ENCODE measurements at places on chromosomes 2 and 18.
A peak's percentile ranks its signal among the peaks of the same experiment; 100 is the strongest.

- no peak for DNase-seq
These were observed 221.7 kb downstream of the LTBP1 start for GRCh38 chr2:33168425-33168824.

- no peak for DNase-seq
These were observed 11.3 kb downstream of the STK17B start for GRCh38 chr2:196160101-196160500.

- DNase-seq, result no peak
These were observed 99.4 kb downstream of the CDH20 start for GRCh38 chr18:61432590-61432989.

GRCh38 chr2:25489631-25490030, 147.9 kb upstream of the DNMT3A start:
- DNase-seq, result no peak

DNA sequence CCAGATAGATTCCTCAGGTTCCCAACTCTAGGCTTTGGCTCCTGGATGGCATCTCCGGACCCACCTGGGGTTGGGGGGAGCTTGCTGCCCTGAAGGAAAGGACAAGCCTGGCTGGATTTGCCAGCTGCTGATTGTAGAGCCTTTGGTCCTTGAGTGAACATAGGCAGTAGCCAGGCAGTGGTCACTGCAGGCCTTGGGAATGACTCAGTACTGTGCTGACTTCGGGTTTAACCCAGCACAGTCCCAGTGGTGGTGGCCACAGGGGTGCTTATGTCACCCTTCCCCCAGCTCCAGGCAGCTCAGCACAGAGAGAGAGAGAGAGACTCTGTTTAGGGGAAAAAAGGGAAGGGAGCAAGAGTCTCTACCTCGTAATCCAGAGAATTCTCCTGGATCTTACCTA, 27.7 kb upstream of the ACTR2 start:
- DNase-seq, result no peak

DNA sequence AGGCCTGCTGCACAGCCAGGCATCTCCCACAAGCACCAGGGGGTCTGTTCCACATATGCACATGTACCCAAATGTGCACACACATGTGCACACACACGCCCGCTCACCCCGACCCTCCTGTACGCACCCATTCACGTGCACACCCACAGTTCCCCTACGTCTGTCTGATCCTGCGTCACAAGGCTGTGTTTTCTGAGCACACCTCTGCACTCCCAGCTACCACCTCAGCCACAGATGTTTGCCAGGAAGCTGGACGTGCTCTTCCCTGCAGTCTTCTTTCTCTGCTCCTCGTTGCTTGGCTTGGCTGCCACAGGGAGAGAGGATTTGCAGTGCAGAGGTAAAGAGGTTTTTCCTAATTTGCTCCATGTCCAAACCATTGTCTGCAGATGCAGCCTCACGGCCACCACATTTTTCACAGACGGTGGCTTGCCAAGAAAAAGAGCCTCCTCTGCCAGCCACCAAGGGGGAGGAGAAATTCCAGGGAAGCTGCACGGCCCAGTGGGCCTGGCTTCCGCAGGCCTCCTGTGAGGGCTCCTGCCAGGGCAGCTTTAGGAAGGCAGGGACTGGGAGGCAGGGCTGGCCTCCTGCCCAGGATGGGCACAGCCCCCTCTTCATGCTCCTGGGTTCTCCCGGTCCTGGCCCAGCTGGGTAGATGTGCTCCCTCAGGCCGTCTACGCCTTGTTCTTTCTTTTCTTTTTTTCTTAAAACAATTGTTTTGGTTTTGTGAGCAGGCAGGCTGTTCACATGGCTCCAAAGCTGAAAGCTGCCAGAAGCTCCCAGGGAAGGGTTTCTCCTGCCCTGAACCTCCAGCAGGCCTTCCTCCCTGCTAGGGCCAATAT, 29.3 kb upstream of the HS6ST1 start:
- no peak for DNase-seq

GRCh38 chr2:3116371-3116770, 261.2 kb downstream of the EIPR1 start:
- DNase-seq, result no peak

DNA sequence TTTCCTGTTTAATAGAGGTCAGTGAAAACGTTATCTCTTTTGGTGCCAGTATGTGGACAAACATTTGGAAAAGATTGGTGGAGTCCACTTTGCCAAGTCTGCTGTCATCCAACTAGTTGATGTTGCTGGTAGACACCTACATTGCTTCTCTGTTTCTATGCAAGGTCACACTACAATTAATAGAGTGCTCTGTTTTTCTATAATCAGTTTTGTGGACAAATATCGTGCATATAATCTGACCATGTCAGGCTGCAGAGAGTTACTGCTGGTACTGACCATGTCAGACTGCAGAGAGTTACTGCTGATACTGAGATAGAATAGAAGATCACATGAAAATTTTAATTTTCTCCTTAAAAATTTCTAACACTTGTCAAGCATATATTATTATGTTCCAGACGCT, 603.3 kb downstream of the TSN start:
- DNase-seq, result no peak

DNA sequence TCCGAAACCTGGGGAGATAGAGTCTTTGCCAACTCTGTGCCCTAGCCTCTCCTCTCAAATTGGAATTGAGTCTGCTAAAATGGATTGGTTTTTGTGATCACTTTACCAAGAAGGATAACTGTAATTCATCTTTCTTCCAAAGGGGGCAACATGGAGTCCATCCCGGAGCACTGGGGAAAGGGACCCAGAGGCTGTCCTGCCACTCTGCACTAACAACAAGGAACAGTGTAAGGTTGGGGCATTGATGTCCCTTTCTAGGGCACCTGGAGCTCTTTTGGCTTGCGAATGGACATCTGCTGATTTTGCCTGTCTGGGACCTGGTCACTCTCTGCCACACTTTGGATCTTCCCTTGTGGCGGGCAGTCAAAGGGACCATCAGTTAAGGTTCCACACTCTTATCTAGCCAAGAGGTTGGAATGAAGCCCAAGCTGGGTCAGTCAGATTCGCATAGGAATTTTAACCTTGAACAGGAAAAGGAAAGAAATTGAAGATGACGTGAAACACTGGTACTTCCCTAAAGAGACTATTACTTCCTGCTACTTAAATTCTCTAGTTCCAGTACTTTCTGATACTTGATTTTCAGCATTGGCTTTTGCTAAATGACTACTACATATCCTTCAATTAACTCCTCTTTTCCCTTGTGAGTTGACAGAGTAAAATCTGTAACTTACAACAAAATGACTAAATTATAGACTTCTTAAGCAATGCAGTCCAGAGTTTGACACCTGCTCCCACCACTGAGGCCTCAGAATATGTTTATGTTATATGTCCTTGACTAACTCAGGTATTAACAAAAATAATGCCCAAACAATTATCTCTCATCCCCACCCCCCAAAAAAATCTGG, 64.7 kb upstream of the KLF7 start:
- DNase-seq, result no peak

DNA sequence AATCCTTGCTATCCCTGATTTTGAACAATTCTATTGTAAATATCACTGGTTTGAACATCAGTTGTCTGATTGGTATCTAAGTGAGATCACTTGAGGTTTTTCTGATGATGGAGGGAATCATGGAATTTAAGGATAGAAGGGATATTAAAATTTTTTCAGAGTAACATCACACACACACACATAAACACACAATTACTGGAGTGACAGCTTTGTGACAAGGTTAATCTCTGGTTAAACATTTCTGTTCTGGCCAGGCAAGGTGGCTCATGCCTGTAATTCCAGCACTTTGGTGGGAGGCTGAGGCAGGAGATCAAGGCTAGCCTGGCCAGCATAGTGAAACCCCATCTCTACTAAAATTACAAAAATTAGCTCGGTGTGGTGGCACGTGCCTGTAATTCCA, 85.3 kb downstream of the SOCS6 start:
- DNase-seq, result no peak

- no peak for DNase-seq
These were observed 110.2 kb upstream of the PIEZO2 start for GRCh38 chr18:11259469-11260150.

DNA sequence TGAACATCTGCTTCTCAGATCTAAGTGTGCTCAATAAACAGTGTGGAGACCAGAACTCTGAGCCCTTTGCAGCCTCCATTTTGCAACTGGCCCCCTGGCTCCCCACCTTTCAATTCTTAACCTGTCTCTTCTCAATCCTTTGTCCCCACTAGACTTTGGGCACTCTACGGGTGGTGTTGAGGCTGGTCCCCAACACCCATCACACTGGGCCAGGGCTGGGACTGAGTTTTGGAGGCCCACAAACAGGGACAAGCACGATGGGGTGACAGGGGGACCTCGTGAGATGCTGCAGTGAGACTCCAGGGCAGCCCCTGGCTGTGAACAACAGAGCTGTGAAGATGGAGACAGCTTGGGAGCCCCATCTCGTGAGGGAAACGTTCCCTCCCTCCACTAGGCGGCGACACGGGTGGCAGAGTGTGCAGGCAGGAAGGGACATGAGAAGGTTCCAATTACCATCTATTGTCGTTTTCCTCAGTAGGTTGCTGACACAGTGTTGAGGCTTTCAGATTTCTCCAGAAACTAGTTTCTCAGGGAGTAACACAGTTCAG, 1.2 kb downstream of the ANKMY1 start:
- peak; percentile 32 for DNase-seq

GRCh38 chr2:164937864-164938401, 17.4 kb downstream of the SLC38A11 start:
- DNase-seq, result no peak

- no peak for DNase-seq
These were observed 56.5 kb downstream of the KCNE4 start for GRCh38 chr2:223108351-223109050.

- DNase-seq, result no peak
These were observed 49.0 kb upstream of the TWSG1 start for GRCh38 chr18:9285604-9286003.

- DNase-seq, result no peak
These were observed 57.3 kb downstream of the ARHGAP25 start for GRCh38 chr2:68791914-68792313.

GRCh38 chr2:212797484-212798205, 259.0 kb upstream of the ERBB4 start:
- no peak for DNase-seq
